ENCODE measurements at places on chromosomes 5 and 9. TPM values are rescaled to one million over a fixed set of nuclear protein-coding genes. Genes with fewer than 3 reads are reported as not detected.

DNA sequence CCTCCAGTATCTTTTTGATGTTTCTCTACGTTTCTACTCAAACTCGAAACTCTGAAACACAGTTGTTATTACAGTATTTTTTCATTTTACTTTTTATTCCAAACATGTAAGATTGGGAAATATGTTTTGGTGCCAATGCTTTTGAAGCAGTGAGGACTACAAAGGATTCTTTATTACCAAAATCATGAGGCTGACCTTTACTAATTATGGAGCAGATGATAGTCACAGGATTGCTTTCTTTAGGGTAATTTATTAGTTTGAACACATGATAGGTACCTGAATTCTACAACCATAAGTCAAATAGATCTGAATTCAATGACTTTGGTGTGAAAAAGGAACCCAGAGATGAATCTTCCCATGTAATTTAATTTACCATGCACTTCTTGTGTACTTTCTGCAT lies 2015.1 kb upstream of the C9orf72 start:
- DNase-seq = no peak

GRCh38 chr9:10612641-10613398 lies at the start of gene PTPRD:
Gene PTPRD, minus strand, starts transcription at chr9:10613002.
- peak; percentile 54 for DNase-seq

- DNase-seq = no peak
These were observed 49.0 kb upstream of the GARNL3 start for GRCh38 chr9:127215268-127216209.

GRCh38 chr9:80538976-80539375 lies 967.2 kb downstream of the TLE4 start:
- no peak for DNase-seq

DNA sequence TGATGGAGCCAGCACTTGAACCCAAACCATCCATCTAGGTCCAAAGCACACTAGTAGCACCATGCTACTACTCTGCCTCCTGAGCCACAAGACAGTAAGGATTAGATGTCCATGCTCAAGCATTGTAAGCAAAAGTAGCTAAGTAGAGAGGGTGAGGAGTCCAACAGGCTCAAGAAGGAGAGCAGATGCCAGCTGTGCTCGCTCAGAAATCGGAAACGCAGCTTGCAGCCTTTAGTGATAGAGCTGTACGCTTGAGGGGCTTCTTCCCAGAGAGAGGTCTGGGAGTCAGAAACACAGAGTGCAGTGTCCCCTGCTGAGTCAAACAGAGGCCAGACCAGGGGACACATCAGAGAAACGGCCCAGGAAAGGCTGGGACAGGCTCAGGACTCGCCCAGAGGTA lies 32.7 kb upstream of the GABRP start:
- DNase-seq = no peak

GRCh38 chr5:178143901-178144300 lies 9.8 kb downstream of the NHP2 start:
- no peak for DNase-seq

HACD4 gene
- polyA plus RNA-seq = 0.94 TPM

PCDHGA4 gene
- polyA plus RNA-seq = 0.43 TPM

LCN15 gene
- 4.9 TPM for polyA plus RNA-seq

DNA sequence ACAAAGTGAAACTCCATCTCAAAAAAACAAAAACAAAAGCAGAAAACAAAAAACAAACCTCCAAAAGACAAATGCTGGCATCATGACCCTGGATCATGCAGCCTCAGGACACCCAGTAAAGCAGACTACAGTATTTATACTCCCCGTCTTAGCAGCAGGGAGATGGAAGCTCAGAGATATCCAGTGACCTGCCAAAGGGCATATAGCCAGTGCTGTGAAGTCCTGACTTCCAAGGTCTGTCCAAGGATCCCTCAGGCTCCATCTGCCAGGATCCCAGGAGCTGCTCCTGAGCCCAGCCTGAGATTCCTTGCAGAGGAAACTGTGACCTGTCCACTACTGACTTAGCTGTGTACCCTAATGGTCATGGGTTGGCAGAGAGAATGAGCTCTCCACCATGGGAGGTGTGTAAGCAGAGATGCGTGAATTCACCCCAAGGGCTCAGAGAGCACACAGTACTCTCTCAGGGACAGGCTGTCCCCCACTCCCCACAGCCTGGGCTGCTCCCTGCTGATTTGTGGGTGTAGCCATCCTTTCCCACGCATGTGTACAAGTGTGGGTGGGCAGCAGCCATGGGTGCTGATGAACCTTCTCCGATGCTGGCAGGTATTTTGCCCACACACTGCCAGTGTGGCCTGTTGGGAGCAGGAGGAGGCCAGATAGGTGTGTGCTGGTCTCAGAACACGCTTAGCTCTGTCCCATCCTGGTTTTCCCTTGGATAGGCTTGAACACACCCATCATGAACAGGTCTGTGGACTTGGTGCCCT lies 2.1 kb upstream of the WNK2 start:
- no peak for DNase-seq

GRCh38 chr9:14251154-14252071 lies 62.5 kb downstream of the NFIB start:
- DNase-seq = peak; percentile 95

PCDHGA8 gene
- not detected for polyA plus RNA-seq

DNA sequence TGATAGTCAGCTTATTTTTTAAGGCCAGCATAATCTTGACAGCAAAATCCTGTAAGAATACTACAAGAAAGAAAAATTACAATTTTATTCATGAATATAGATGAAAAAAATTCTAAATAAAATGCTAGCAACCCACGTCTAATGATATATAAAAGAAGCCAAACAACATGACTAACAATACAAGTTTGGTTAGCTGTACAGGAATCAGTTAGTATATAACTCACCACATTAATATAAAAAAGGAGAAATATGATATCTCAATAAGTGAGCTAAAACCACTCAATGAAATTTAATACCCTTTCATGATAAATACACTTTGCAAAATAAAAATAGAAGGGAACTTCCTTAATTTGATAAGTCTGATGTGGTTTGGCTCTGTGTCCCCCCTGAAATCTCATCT lies 139.7 kb upstream of the MAN2A1 start:
- DNase-seq = no peak

DNA sequence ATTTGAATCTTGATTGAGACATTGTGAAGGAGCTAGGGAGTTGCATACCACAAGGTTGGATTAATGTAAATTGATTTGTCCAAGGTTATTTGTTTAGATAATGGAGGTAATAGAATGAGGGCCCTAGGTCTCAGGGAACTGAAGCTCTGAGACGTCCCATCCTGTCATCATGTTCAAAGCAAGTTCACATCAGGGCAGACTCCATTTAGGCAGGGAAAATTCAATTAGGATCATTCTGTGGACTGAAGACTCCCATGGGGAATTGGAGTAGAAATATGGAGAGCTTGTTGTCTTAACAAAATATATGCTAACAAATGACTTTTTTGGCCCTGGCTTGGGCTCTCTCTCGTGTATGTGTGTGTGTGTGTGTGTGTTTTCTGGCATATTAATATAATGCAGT lies 722.0 kb upstream of the ADAMTS16 start:
- DNase-seq = no peak

FBP2 gene
- polyA plus RNA-seq = 1.9 TPM

DDX4 gene
- polyA plus RNA-seq = not detected

GRCh38 chr9:128705051-128705965 lies 3.0 kb downstream of the PKN3 start:
- DNase-seq = no peak

TICAM2 gene
- 2.2 TPM for polyA plus RNA-seq

TRAF1 gene
- 2.8 TPM for polyA plus RNA-seq

DNA sequence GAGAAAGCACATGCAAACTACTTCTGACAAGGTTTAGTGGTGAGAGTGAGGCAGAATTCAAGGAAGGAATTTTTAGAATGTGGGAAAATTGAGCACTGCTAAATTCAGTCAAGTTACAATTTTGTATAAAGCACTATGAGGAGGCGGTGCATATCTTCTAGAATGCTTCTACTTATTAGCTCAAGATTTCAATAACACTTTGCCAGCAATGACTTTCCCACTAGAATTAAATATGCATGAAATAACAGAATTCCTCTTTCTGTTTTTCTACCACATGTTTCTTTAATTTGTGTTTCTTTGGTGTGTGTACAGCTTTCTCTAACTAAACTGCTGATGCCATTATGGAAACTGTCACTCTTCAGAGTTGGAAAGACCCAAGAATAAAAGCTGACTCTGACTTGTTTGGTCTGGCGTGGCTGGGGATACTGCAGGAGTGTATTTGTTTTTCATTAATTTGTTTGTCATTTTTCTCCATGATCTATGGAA lies 163.5 kb downstream of the ARSB start:
- no peak for DNase-seq

CD180 gene
- polyA plus RNA-seq = 0.55 TPM

- no peak for DNase-seq
These were observed 346.9 kb downstream of the DEPDC1B start for GRCh38 chr5:60352992-60353599.

SYK gene
- polyA plus RNA-seq = 29.7 TPM

PDE6A gene
- polyA plus RNA-seq = 1.3 TPM

GRCh38 chr5:32690153-32690552 lies 21.0 kb upstream of the NPR3 start:
- no peak for DNase-seq

C9orf72 gene
- polyA plus RNA-seq = 4.6 TPM

OSMR gene
- polyA plus RNA-seq = 2.9 TPM

GRCh38 chr5:84794486-84795035 lies 409.9 kb upstream of the EDIL3 start:
- DNase-seq = no peak

SLC6A18 gene
- not detected for polyA plus RNA-seq

GRCh38 chr5:59956130-59956783 lies 62.7 kb upstream of the PDE4D start:
- no peak for DNase-seq

PCDHGC5 gene
- not detected for polyA plus RNA-seq

TLN1 gene
- 82.1 TPM for polyA plus RNA-seq

DNA sequence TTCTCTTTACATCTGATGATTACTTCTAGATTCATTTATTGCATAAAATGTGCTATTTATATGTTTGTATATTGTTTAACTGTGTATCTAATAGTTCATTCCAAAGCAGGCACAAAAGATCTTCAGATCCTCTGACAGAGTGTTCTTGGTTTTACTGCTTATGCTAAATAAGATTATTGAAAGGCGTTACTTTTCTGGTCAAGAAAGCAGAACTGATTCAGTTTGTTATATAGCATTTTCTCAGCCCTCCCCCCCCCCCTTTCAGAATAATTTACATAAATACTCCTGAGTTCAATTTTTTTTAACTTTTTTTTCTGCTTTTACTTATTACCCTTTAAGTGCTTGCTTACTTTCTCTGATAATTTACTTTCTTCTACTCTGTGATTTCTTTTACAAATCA lies 15.4 kb downstream of the CDC42SE2 start:
- DNase-seq = no peak

- DNase-seq = no peak
These were observed 260.9 kb downstream of the KIF4B start for GRCh38 chr5:155274484-155274883.

DNA sequence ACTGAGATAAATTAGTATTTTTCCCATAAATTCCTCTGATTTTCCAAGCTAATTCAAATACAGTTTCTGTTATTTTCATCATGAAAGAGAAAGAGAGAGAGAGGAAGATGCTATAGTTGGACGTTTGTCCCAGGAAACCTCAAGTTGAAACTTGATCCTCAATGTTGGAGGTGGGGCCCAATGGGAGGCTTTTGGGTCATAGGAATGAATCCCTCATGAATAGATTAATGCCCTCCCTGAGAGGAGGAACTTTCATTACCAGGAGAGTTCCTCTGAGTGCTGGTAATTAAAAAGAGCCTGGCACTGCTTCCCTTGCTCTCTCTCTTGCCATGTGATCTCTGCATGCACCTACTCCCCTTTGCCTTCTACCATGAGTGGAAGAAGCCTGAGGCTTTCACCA lies 189.9 kb upstream of the SMC2 start:
- DNase-seq = no peak

LHX2 gene
- polyA plus RNA-seq = not detected

GRCh38 chr9:108761655-108762347 lies 94.0 kb downstream of the ACTL7B start:
- DNase-seq = peak; percentile 64

GRCh38 chr5:109905906-109906305 lies 216.2 kb downstream of the MAN2A1 start:
- DNase-seq = no peak

MEGF10 gene
- not detected for polyA plus RNA-seq

DNA sequence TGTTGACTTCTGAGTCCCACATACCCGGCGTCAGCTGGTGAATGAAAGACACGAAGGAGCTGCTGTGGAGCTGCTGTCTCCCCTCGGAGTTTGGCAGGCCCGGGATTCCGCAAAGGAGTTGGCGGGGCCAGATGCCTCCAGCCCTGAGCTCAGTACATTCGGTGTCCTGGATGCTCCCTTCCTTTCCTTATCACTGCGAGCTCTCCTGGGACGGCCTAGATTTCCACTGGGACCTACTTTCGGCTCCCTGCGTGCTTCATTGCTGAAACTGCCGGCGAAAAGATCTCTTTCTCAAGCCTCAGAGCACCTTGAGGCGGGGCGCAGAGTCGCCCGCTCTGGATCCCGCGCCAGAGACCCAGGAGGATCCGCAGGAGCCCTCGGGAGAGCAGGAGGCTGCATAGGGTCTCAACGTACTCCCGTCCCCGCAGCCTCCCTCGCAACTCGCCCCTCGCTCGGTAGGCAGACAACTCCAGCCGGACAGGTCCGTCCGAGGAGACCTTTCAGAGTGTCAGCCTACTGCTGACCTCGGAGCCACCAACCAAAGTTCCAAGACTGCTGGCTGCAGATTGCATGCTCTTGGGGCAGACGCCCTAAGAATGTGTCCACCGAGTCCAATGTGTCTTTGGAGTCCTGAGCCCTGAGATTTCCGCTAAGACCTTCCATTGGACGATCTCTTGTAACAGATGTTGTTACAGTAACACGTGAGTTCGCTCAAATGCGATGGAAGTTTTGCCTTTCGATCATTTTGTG lies 6.1 kb downstream of the ANXA2R start:
- DNase-seq = peak; percentile 26

PGM5 gene
- polyA plus RNA-seq = 21.8 TPM

- DNase-seq = no peak
These were observed 46.2 kb upstream of the IQGAP2 start for GRCh38 chr5:76356887-76357286.

THBS4 gene
- 3.3 TPM for polyA plus RNA-seq

SPARC gene
- polyA plus RNA-seq = 487 TPM

ADRA1B gene
- 0.31 TPM for polyA plus RNA-seq
